ENCODE measurements at places on chromosomes 3 and 15. TPM values are rescaled to one million over a fixed set of nuclear protein-coding genes. Genes with fewer than 3 reads are reported as not detected.

GRCh38 chr15:61828860-61829513 lies 231.3 kb downstream of the VPS13C start:
- H3K4me1 ChIP-seq: no peaks in the 10 kb centered on the region
- DNase-seq: no peak
- no peak overlapping the region for H3K4me3 ChIP-seq
- no peak overlapping the region for H3K27ac ChIP-seq

DNA sequence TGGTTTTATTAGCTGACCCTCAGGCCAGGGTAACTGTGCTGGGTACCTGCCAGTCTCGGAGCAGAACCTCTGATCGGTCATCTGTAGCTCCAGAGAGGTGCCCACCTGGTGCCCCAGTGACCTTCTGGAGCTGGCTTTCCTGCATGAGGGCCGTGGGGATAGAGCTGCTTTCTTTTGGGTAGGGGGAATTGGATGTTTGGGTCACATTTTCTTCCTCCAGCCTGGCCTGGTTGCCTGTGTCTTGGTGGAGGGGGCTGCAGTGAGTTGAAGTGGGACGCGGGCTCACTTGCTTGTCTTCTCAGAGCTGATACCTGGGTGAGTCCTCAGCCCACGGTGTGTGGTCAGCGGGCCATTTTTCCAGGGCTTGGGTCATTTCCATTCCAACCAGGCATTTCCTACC lies 2.6 kb downstream of the ZNF710 start:
- DNase-seq: no peak
- H3K4me1 ChIP-seq: no peaks in the 10 kb centered on the region
- no peaks in the 10 kb centered on the region for H3K36me3 ChIP-seq
- no peak overlapping the region for H3K4me3 ChIP-seq

DNA sequence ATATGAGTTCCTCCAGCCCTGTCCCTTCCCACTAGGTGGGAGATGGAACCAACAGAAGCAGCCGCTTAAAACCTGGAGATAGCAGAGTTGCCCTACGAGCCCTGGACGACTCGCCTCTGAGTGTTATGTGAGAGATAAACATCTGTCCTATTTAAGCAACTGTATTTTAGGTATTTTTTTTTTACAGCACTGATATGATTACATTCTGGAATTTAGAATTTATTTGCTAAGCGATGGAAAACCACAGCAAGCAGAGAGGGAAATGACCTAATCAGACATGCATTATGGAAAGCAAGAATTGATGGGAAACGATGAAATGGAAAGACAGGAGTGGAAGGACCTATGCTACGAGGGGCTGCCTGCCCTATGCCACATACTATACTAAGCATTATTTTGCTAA lies 379.0 kb upstream of the IL12A start:
- H3K27me3 ChIP-seq: no peaks in the 10 kb centered on the region
- H3K4me3 ChIP-seq: no peak overlapping the region
- no peaks in the 10 kb centered on the region for H3K36me3 ChIP-seq
- H3K27ac ChIP-seq: no peak overlapping the region

- H3K27ac ChIP-seq: no peak overlapping the region
- H3K36me3 ChIP-seq: no peaks in the 10 kb centered on the region
- no peaks in the 10 kb centered on the region for H3K4me1 ChIP-seq
- no peak for DNase-seq
These were observed 76.2 kb upstream of the C2CD4B start for GRCh38 chr15:62241135-62241770.

- H3K27ac ChIP-seq: no peak overlapping the region
- H3K27me3 ChIP-seq: no peaks in the 10 kb centered on the region
- peaks cover 13% of the 10 kb centered on the region for H3K4me1 ChIP-seq
- DNase-seq: no peak
- no peaks in the 10 kb centered on the region for H3K36me3 ChIP-seq
These were observed 133.3 kb downstream of the RPLP1 start for GRCh38 chr15:69585937-69586336.

GRCh38 chr3:65130782-65131181 lies 443.0 kb upstream of the ADAMTS9 start:
- no peak for DNase-seq
- H3K27me3 ChIP-seq: no peaks in the 10 kb centered on the region
- no peak overlapping the region for H3K27ac ChIP-seq
- H3K4me1 ChIP-seq: peaks cover 4% of the 10 kb centered on the region
- no peak overlapping the region for H3K4me3 ChIP-seq

DNA sequence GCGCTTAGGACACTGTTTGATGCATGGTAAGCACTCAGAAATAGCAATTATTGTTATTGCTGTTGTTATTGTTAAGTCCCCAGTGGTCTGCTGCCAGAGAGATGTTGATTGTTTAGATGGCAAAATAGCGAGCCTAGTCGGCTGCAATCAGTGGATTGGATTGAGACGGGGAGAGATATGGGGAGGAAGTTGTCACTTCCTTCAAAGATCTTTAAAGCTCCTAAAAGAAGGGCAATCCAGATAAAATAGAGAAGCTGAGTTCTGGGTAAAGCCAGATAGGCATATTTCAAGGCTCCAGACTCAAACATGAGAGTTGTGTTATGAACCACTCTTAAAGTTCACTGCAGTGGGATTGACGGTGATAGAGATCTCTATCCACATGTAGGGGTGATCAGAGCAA lies 64.5 kb downstream of the RYR3 start:
- no peaks in the 10 kb centered on the region for H3K36me3 ChIP-seq
- DNase-seq: no peak
- no peaks in the 10 kb centered on the region for H3K27me3 ChIP-seq
- H3K4me3 ChIP-seq: no peak overlapping the region
- H3K27ac ChIP-seq: no peak overlapping the region
- no peaks in the 10 kb centered on the region for H3K4me1 ChIP-seq

GRCh38 chr3:71140477-71140876 lies 443.1 kb downstream of the FOXP1 start:
- no peaks in the 10 kb centered on the region for H3K36me3 ChIP-seq
- no peak overlapping the region for H3K4me3 ChIP-seq
- no peak for DNase-seq
- no peaks in the 10 kb centered on the region for H3K27me3 ChIP-seq
- H3K27ac ChIP-seq: no peak overlapping the region
- H3K4me1 ChIP-seq: no peaks in the 10 kb centered on the region

DNA sequence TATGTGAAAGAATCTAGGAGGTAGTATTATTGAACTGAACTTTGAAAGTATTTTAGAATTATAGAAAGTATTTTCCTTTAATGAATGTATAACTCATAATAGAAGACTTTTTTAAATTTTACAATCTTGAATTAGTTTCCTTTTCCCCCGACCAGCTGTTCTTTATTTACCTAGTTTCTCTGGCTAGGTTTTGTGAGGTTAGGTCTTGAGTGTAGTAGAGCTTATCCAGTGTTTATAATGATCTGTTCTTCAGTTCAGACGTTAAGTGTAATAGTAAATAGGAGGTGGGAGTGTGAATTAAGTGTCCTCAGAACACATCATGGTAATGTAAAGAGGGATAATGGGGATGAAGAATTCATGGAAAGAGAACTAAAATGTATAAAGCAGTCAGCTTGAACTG lies 93.8 kb downstream of the MYRIP start:
- H3K4me1 ChIP-seq: no peaks in the 10 kb centered on the region
- H3K4me3 ChIP-seq: no peak overlapping the region
- no peaks in the 10 kb centered on the region for H3K36me3 ChIP-seq
- no peak overlapping the region for H3K27ac ChIP-seq

DNA sequence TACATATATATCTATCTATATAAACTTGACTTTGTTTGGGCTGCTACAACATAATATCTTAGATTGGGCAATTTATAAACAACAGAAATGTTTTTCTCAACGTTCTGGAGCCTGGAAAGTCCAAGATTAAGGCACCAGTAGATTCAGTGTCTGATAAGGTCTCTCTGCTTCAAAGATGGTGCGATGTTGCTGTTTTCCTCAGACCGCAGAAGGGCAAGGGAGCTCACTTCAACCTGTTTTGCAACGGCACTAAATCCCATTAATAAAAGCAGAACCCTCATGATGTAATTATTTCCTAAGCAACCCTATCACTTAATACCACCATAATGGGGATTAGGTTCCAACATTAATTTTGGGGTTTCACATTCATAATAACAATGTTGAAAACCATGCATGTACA lies 1134.8 kb downstream of the NSUN3 start:
- H3K4me3 ChIP-seq: no peak overlapping the region
- no peaks in the 10 kb centered on the region for H3K36me3 ChIP-seq
- no peaks in the 10 kb centered on the region for H3K4me1 ChIP-seq

- H3K36me3 ChIP-seq: no peaks in the 10 kb centered on the region
- H3K27me3 ChIP-seq: no peaks in the 10 kb centered on the region
- H3K27ac ChIP-seq: no peak overlapping the region
- no peaks in the 10 kb centered on the region for H3K4me1 ChIP-seq
These were observed 268.7 kb downstream of the TBC1D5 start for GRCh38 chr3:17473761-17474160.

GRCh38 chr3:4997946-4998345 lies 18.7 kb downstream of the BHLHE40 start:
- H3K4me1 ChIP-seq: peaks cover 28% of the 10 kb centered on the region
- H3K36me3 ChIP-seq: no peaks in the 10 kb centered on the region
- no peaks in the 10 kb centered on the region for H3K27me3 ChIP-seq
- DNase-seq: no peak

GRCh38 chr15:101244889-101245668 lies 6.8 kb downstream of the CHSY1 start:
- peak overlapping the region; percentile 40 for H3K27ac ChIP-seq
- no peaks in the 10 kb centered on the region for H3K36me3 ChIP-seq
- no peaks in the 10 kb centered on the region for H3K27me3 ChIP-seq
- DNase-seq: no peak
- peaks cover 97% of the 10 kb centered on the region for H3K4me1 ChIP-seq
- H3K4me3 ChIP-seq: no peak overlapping the region

DNA sequence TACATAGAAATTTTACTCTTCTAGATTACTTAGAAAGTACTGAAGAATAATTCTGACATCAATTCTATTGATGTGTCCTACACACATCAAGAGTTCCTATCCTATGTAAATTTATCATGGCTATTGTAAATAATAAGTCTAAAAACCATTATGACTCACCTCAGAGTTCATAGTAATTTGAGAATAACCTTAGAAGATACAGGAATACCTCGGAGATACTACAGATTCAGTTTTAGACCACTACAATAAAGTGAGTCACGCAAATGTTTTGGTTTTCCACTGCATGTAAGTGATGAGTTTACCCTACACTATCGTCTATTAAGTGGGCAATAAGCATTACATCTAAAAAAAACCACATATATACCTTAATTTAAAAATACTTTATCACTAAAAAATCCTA lies 74.8 kb downstream of the NR1I2 start:
- H3K4me1 ChIP-seq: no peaks in the 10 kb centered on the region
- no peak overlapping the region for H3K27ac ChIP-seq
- no peaks in the 10 kb centered on the region for H3K36me3 ChIP-seq
- H3K4me3 ChIP-seq: no peak overlapping the region

- H3K4me3 ChIP-seq: no peak overlapping the region
- no peaks in the 10 kb centered on the region for H3K4me1 ChIP-seq
- no peaks in the 10 kb centered on the region for H3K36me3 ChIP-seq
- no peaks in the 10 kb centered on the region for H3K27me3 ChIP-seq
These were observed 54.4 kb upstream of the LRRN1 start for GRCh38 chr3:3744826-3745225.

The KLHL6 gene
- total RNA-seq: 0.41 TPM

The CFAP100 gene
- total RNA-seq: not detected

The TMEM158 gene
- not detected for total RNA-seq

The C2CD4B gene
- 5.9 TPM for total RNA-seq

The IL17RD gene
- total RNA-seq: 2.8 TPM

The GRK7 gene
- 0.12 TPM for total RNA-seq

The AMT gene
- total RNA-seq: 17.6 TPM

The SLC28A1 gene
- 0.12 TPM for total RNA-seq
